Breast epithelium (tissue), 4 donors: ENCODE measurements at places on chromosomes 4 and X.

GRCh38 chr4:110787707-110788106 lies 164.8 kb upstream of the PITX2 start:
- no peaks in the 10 kb centered on the region for H3K27me3 ChIP-seq
- no peak for DNase-seq
- no peaks in the 10 kb centered on the region for H3K4me1 ChIP-seq

- H3K27me3 ChIP-seq, result no peaks in the 10 kb centered on the region
- no peak overlapping the region for H3K4me3 ChIP-seq
- DNase-seq, result no peak
- no peaks in the 10 kb centered on the region for H3K36me3 ChIP-seq
- no peak overlapping the region for H3K27ac ChIP-seq
Observed at GRCh38 chr4:63906660-63907183, 502.5 kb downstream of the TECRL start.

DNA sequence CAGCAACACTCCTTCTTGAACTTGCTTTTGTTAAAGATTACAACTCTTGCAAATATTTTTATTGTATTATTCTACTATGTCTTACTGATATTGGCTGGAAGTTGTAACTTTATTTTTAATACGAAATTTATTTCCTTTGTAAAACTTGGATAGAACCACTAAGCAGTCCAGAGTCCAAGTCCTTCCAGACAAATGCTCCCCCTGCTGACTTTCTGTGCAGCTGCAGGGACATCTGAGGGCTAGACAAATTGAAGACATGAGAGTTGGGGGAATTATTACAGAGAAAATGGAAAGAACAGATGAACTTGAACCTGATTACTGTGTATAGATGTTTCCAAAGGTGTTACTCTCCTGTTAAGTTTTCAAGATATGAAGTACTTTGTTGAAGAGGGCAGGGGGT lies 238.8 kb downstream of the GRIA3 start:
- DNase-seq, result no peak
- no peaks in the 10 kb centered on the region for H3K4me1 ChIP-seq
- H3K27ac ChIP-seq, result no peak overlapping the region

DNA sequence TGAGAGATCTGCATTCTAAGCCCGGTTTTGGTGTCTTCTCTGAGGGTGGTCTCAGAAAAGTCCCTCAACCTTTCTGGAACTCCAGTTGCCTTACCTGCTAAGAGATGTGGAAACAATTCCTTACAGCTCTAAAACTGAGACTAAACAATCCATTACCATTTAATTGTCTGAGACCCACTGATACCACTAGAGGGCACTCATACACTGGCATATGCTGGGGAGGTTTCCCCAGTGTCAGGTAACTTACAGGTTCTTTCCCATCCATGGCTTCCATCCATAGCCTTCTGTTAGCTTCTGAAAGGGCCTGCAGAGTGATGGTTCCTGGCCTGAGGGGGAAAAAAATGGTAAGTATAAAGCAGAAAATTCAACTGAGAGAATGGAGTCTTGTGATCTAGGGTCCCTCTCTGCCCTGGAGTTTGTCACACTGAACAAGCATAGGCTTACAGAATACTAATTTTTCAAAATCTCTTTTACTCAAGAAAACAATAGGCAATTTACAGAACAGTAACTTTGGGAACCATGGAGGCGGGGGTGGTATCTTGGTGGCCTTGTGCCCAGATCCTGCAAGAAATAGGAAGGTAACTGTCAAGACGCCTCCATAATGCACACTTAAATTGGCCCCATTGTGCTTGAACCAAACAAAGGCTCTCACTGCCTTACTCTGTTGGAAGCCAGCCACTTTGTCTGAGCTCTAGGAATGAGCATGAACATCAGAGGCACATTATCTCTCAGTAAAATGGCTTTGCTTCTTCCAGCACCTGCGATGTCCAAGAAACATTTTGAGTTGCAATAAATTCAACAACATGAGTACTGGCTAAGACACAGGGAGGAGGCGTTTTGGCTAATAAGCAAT lies 236.1 kb downstream of the OPHN1 start:
- H3K27me3 ChIP-seq, result peaks cover 40% of the 10 kb centered on the region
- no peaks in the 10 kb centered on the region for H3K36me3 ChIP-seq
- H3K4me3 ChIP-seq, result no peak overlapping the region
- H3K4me1 ChIP-seq, result no peaks in the 10 kb centered on the region
- DNase-seq, result peak; percentile 18

- no peaks in the 10 kb centered on the region for H3K4me1 ChIP-seq
- no peak overlapping the region for H3K27ac ChIP-seq
- no peaks in the 10 kb centered on the region for H3K27me3 ChIP-seq
- no peaks in the 10 kb centered on the region for H3K36me3 ChIP-seq
- no peak overlapping the region for H3K4me3 ChIP-seq
Observed at GRCh38 chrX:16836371-16836770, 33.8 kb downstream of the RBBP7 start.

DNA sequence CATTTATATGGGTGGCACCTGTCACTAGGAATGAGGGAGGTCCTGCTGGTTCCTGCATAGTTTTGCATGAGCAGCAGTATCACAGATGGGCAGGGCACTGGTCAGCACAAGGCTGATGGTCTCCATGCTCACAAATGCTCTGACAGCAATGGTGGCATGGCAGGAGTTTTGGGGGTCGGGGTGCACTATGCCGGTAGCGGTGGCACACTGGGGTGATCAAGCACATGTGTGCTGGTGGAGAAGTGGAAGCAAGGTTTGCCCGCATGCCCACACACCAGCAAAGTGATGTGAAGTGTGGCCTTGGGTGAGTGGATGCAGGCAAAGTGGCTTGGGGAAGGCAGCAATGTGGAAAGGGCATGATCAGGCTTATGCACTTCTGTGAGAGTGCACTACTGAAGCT lies 60.5 kb upstream of the MAGEE1 start:
- peaks cover 13% of the 10 kb centered on the region for H3K27me3 ChIP-seq
- H3K4me1 ChIP-seq, result no peaks in the 10 kb centered on the region
- no peaks in the 10 kb centered on the region for H3K36me3 ChIP-seq
- DNase-seq, result no peak
- no peak overlapping the region for H3K27ac ChIP-seq
- no peak overlapping the region for H3K4me3 ChIP-seq

DNA sequence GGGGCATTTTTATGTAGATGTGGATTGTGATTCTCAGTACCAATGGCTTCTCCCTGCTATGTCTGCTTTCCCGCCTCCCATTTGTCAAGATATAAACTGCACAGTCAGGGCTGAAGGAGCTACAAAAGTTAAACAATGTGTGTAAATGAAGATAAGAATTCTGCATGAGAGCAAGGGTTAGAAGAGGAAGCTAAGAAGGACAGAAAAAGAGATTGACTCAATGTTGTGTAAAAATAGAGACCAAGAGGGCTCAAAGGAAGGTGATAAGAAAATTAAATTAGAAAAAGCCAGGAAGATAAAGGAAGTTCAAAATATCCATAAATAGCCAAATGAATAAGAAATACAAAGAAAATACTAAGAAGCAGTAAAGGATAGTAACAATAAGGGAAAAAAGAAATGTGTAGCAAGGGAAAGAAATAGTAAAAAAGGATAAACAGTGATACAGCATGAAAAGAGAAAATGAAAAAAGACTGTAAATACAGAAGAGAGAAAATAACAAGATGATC lies 82.5 kb downstream of the AMELX start:
- no peaks in the 10 kb centered on the region for H3K4me1 ChIP-seq
- H3K4me3 ChIP-seq, result no peak overlapping the region
- no peaks in the 10 kb centered on the region for H3K36me3 ChIP-seq
- no peak overlapping the region for H3K27ac ChIP-seq
- DNase-seq, result no peak

DNA sequence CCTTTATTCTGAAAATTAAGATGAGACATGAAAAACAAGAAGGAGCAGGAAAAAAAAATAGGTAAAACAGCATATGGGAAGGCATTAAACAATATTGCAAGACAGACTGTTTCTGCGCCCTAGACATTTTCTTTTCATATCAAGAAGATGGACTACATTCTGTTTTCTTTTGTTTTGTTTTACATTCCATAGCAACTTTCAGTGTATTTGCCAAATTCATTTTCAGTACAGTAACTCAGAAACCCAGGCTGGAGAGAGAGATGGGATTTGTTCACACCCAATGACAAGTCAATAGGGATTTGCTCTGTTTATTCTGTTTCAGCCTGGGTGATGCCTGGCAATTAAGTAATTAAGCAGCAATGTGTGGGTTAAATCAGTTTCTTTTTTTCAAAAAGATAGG lies 892.8 kb upstream of the DIAPH2 start:
- H3K4me3 ChIP-seq, result no peak overlapping the region
- no peaks in the 10 kb centered on the region for H3K4me1 ChIP-seq
- DNase-seq, result no peak
- H3K27ac ChIP-seq, result no peak overlapping the region
- H3K36me3 ChIP-seq, result no peaks in the 10 kb centered on the region
- H3K27me3 ChIP-seq, result peaks cover 4% of the 10 kb centered on the region

DNA sequence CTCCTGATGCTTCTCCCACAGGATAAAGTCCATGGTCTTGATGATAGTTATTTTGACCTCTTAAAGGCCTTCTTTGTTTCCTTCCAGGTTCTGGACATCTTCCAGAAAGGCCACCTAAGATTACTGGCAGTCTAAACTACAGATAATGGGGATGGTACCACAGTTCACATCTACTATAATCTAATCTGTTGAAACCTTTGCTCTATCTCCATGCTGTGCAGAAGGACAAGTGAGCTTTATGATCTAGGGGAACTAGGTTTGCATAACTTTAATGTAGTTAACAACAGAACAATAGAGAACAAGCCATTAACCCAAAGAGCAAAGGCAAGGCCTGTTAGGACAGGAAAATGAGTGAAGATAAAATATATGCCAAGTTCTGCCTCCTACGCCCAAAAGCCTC lies 103.9 kb upstream of the KLHL13 start:
- H3K36me3 ChIP-seq, result no peaks in the 10 kb centered on the region
- H3K27me3 ChIP-seq, result no peaks in the 10 kb centered on the region
- no peaks in the 10 kb centered on the region for H3K4me1 ChIP-seq
- no peak overlapping the region for H3K4me3 ChIP-seq
- H3K27ac ChIP-seq, result no peak overlapping the region
- no peak for DNase-seq

GRCh38 chr4:145982791-145983190 lies 44.2 kb upstream of the ZNF827 start:
- H3K27ac ChIP-seq, result no peak overlapping the region
- DNase-seq, result no peak
- no peaks in the 10 kb centered on the region for H3K27me3 ChIP-seq
- no peaks in the 10 kb centered on the region for H3K36me3 ChIP-seq
- no peak overlapping the region for H3K4me3 ChIP-seq

- DNase-seq, result no peak
- no peak overlapping the region for H3K27ac ChIP-seq
- no peaks in the 10 kb centered on the region for H3K4me1 ChIP-seq
- H3K36me3 ChIP-seq, result no peaks in the 10 kb centered on the region
- no peaks in the 10 kb centered on the region for H3K27me3 ChIP-seq
Observed at GRCh38 chr4:105979506-105979905, 84.2 kb downstream of the NPNT start.

- H3K36me3 ChIP-seq, result no peaks in the 10 kb centered on the region
- no peak overlapping the region for H3K27ac ChIP-seq
- no peaks in the 10 kb centered on the region for H3K4me1 ChIP-seq
- DNase-seq, result no peak
Observed at GRCh38 chr4:82614838-82615449, 53.2 kb upstream of the TMEM150C start.

GRCh38 chr4:89727238-89727637 lies 109.7 kb downstream of the SNCA start:
- no peak overlapping the region for H3K4me3 ChIP-seq
- no peak overlapping the region for H3K27ac ChIP-seq
- no peaks in the 10 kb centered on the region for H3K27me3 ChIP-seq
- H3K4me1 ChIP-seq, result no peaks in the 10 kb centered on the region
- no peaks in the 10 kb centered on the region for H3K36me3 ChIP-seq

DNA sequence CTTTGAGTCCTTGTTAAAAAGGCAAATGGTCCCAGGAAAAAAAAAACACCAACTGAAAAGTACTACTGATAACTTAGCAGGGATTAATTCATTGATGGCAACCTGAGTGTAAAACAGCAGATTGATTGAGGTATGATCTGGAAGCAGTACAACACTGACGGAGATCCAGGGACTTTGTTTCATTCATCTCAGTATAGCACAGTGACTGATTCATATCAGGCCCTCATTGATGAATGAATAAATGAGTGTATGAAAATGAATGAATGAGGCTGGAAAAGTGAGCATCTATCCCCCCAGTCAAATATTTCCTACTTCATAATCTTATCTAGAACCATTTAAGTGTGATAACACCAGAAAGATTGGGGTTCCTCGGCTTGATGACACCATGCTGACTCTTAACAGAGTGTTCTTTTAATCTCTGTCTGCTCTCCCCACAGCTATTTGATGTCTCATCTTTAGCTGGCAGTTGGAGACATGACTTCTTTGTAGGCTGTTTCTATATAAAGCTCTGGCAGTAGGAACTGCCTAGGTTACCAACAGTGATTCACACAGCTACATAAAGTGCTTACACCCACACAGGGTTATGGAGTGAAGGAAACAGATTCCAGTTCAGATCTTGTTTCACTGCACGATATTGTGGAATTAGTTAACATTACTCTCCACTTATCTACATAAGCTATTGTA lies 18.6 kb upstream of the RNF128 start:
- H3K27ac ChIP-seq, result no peak overlapping the region
- DNase-seq, result no peak
- H3K27me3 ChIP-seq, result peaks cover 29% of the 10 kb centered on the region
- no peak overlapping the region for H3K4me3 ChIP-seq

DNA sequence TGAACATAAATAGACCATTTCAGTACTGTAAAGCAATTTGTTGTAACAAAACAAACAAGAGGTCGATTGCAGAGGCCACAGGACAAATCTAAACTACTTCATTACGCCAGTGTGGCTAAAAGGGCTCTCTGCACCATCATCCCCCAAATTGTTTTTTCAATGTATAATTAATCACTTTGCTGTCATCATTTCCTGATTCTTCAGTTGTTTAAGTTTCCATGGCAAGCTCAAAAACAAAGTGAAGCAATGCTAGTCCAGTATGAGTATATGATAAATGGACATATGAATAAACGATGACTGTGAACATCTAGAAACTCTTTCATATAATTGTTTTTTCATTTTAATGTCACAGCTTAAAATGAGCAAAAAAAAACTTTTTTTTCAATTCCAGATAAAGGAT lies 235.4 kb upstream of the FGF13 start:
- H3K36me3 ChIP-seq, result no peaks in the 10 kb centered on the region
- H3K27ac ChIP-seq, result no peak overlapping the region
- no peak for DNase-seq
- H3K4me1 ChIP-seq, result no peaks in the 10 kb centered on the region

- no peak overlapping the region for H3K27ac ChIP-seq
- no peaks in the 10 kb centered on the region for H3K36me3 ChIP-seq
- no peak overlapping the region for H3K4me3 ChIP-seq
- no peaks in the 10 kb centered on the region for H3K4me1 ChIP-seq
Observed at GRCh38 chr4:81881855-81882621, 410.3 kb upstream of the RASGEF1B start.
